ENCODE measurements at places on chromosomes 2 and 18. TPM values are rescaled to one million over a fixed set of nuclear protein-coding genes. Genes with fewer than 3 reads are reported as not detected.

FAM124B gene
- 269 TPM for total RNA-seq

CYP26B1 gene
- total RNA-seq: 1.2 TPM

REG3A gene
- not detected for total RNA-seq

MTCL1 gene
- 3.8 TPM for total RNA-seq

RAPGEF4 gene
- total RNA-seq: 7.5 TPM

TFPI gene
- total RNA-seq: 735 TPM

ALKAL2 gene
- 3.2 TPM for total RNA-seq

TMEM169 gene
- 3.2 TPM for total RNA-seq

M1AP gene
- total RNA-seq: 0.74 TPM

PDK1 gene
- 16.4 TPM for total RNA-seq

SP5 gene
- 9.3 TPM for total RNA-seq

- no peaks in the 10 kb centered on the region for H3K36me3 ChIP-seq
- no peak overlapping the region for H3K27ac ChIP-seq
- H3K27me3 ChIP-seq: peaks cover 6% of the 10 kb centered on the region
- no peak overlapping the region for H3K4me3 ChIP-seq
- DNase-seq: peak; percentile 9
- H3K4me1 ChIP-seq: peaks cover 17% of the 10 kb centered on the region
These were observed 45.8 kb downstream of the MYCN start for GRCh38 chr2:15986068-15986560.

DNA sequence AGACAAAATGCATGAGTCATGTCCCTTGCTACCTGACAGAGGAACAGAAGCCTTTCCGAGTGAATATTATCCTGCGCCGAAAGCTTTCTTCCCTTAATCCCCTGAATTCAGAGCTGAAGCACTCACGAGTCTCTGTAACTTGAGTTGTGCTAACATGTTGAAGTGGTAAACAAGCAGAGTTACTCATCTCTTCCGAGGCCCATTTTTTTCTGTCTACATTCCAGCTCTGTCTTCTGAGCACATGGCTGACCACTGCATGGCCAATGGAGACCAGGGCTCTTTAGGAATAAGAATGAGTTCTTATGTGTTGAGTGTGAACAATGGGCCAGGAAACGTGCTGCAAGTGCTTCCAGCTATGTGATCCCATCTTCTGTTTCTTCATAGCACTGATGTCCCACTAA, 73.1 kb upstream of the PID1 start:
- no peak for DNase-seq
- H3K4me3 ChIP-seq: no peak overlapping the region
- H3K27me3 ChIP-seq: no peaks in the 10 kb centered on the region
- no peak overlapping the region for H3K27ac ChIP-seq
- H3K36me3 ChIP-seq: no peaks in the 10 kb centered on the region

DNA sequence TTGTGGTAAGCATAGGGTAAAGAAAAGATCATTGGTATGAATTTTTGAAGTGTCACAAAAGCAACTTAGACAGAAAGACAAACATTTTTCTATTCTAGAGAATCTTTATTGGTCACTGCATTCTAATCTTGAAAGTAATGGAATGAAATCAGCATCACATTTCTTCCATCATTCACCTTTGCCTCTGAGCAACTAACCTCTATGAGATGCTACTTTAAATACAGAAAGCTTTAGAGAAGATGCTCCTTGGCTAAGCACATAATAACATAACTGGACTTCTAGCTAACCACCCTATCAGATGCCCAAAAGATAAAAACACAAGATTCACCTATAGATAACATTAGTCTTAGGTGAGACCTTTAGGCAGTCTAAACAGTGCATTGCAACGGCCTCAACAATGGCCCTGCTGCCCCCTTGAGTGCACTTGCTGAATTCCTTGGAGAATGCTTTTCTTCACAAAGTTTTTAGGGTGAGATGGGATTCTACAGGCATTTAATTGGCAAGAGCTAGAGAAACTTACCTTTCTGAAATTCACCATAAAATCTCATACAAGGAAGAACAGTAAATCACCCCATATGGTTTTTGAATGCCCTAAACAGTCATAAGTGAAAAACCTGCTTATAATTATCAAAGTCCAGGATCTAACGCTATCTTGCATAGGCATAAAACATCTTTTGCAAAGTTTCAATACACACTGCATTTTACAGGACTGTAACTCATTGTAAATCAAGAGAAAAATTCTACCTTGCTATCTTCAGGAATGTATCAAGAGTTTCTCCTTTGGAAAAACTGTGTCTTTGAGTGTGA, 791.3 kb upstream of the CHAC2 start:
- peak; percentile 46 for DNase-seq
- H3K4me1 ChIP-seq: no peaks in the 10 kb centered on the region

- H3K27me3 ChIP-seq: peaks cover 61% of the 10 kb centered on the region
- no peak overlapping the region for H3K27ac ChIP-seq
- peaks cover 46% of the 10 kb centered on the region for H3K4me1 ChIP-seq
- peak overlapping the region; percentile 47 for H3K4me3 ChIP-seq
These were observed 4.2 kb downstream of the OTX1 start for GRCh38 chr2:63054841-63055225.

GRCh38 chr2:202932425-202933138, 20.5 kb downstream of the CARF start:
- no peak overlapping the region for H3K4me3 ChIP-seq
- peaks cover 13% of the 10 kb centered on the region for H3K36me3 ChIP-seq
- H3K4me1 ChIP-seq: peaks cover 5% of the 10 kb centered on the region
- peaks cover 2% of the 10 kb centered on the region for H3K27me3 ChIP-seq
- no peak for DNase-seq

GRCh38 chr18:76410033-76410432, 85.0 kb downstream of the ZNF516 start:
- H3K36me3 ChIP-seq: peaks cover 13% of the 10 kb centered on the region
- H3K27ac ChIP-seq: no peak overlapping the region
- no peak for DNase-seq
- peaks cover 9% of the 10 kb centered on the region for H3K27me3 ChIP-seq
- peaks cover 11% of the 10 kb centered on the region for H3K4me1 ChIP-seq

GRCh38 chr2:77816618-77817017, 294.4 kb upstream of the LRRTM4 start:
- H3K4me1 ChIP-seq: no peaks in the 10 kb centered on the region
- H3K36me3 ChIP-seq: no peaks in the 10 kb centered on the region
- H3K27ac ChIP-seq: no peak overlapping the region
- no peak for DNase-seq

DNA sequence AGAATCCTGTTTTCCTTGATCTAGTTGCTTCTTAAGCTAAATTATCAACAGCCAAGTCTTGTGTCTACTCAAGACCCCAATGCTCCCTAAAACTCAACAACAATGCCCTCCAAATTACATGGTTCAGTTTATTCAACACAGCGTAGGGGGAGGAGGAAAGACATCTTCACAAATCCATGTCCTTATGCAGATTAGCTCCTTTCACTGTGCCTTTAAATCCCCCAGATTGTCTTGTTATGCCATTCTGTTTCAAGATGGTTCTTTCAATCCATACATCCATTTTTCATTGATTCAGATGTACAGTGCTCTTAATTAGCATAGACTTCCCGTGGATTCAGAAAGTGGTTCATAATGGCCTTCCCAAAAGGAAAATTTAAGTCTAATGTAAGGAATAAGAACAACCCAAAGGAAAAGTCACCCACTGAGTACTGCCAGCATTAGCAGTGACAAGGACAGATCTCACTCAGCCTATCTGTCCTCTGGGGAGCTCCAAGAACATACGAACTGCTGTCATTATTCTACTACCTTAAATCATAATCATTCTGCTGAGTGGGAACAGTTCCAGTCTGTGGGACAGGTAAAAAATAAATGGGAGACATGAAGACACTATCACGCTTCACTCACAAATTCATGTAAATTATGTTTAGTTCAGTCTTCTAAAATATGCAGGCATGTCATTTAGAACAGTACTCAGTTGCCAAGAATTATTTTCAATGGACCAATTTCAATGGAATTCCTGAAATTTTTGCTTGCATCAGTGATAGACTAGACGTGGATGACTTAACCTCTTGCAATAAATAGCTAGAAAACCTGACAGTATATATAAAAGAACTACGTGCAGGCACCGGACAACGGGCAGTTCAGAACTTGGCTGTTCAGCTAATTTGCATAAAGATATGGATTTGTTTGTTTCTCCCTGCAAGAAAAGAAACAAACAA, 58.9 kb upstream of the RNU4ATAC start:
- H3K36me3 ChIP-seq: peaks cover 27% of the 10 kb centered on the region
- DNase-seq: no peak
- H3K27ac ChIP-seq: peak overlapping the region; percentile 36

- no peaks in the 10 kb centered on the region for H3K36me3 ChIP-seq
- no peak overlapping the region for H3K4me3 ChIP-seq
- no peak for DNase-seq
- H3K4me1 ChIP-seq: peaks cover 7% of the 10 kb centered on the region
- H3K27ac ChIP-seq: no peak overlapping the region
These were observed 291.9 kb downstream of the ALK start for GRCh38 chr2:29629495-29629894.

DNA sequence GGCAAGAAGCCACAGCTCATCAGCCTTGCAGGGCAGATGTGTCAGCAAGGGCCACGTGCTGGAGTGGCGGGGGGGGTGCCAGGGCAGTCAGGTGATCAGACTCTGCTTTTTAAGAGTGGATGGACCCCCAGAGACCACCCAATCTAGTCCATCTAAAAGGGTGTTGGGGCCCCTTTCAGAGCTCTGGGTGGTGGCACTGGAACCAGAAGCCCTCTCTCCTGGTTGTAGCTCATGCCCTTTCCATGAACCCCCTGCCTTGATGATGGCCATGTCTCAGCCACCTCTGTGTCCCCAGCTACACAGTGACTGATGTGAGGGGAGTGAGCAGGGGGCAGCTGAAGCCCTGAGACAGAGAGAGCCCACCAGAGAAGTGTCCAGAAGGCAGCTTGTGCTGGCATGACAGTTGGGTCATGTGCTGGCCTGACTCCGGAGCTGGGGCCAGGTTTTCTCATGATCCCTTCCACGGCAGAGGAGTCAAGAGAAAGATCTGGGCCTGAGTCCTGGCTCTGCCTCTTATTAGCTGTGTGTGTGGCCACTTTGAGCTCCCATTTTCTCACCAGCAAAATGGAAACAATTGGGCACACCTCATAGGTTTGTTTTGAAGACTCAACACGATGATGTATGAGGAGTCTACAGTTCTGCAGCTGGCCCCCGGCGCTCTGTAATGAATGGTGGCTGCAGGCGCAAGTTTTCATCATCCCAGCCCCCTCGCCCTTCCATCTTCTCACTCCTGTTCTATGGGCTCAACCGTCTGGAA, 195.7 kb downstream of the ZFP36L2 start:
- H3K4me3 ChIP-seq: no peak overlapping the region
- no peak overlapping the region for H3K27ac ChIP-seq
- no peaks in the 10 kb centered on the region for H3K4me1 ChIP-seq
- peaks cover 6% of the 10 kb centered on the region for H3K27me3 ChIP-seq

GRCh38 chr18:47826157-47827074, 104.0 kb downstream of the SMAD2 start:
- H3K27ac ChIP-seq: peak overlapping the region; percentile 24
- peaks cover 7% of the 10 kb centered on the region for H3K27me3 ChIP-seq
- peak overlapping the region; percentile 42 for H3K4me3 ChIP-seq
- no peak for DNase-seq
- H3K36me3 ChIP-seq: peaks cover 31% of the 10 kb centered on the region

DNA sequence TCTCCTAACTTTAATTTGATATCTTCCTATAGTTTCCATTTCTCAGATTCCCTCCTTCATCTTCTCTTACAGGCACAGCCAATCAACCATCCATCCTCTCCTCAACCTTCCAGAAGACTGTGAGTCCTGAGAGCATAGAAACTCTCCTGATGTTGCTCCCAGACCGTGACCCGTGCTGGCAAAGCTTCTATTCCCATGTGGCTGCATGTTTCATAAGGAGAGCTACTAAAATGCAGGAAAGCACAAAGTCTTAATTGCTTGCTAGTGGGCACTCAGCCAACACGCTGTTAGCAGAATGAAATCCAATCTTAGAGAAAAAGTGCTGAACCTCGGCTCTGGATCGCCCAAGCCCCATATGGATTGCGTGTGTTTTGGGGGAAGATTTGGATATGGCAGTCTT, 1244.7 kb upstream of the ZEB2 start:
- H3K4me3 ChIP-seq: no peak overlapping the region
- H3K36me3 ChIP-seq: no peaks in the 10 kb centered on the region
- DNase-seq: no peak
- H3K27me3 ChIP-seq: no peaks in the 10 kb centered on the region
- H3K27ac ChIP-seq: no peak overlapping the region

- no peak for DNase-seq
- no peak overlapping the region for H3K27ac ChIP-seq
- no peak overlapping the region for H3K4me3 ChIP-seq
- H3K27me3 ChIP-seq: no peaks in the 10 kb centered on the region
These were observed 848.5 kb downstream of the DCDC2C start for GRCh38 chr2:4551691-4552474.

- H3K27me3 ChIP-seq: peaks cover under 1% of the 10 kb centered on the region
- H3K4me1 ChIP-seq: no peaks in the 10 kb centered on the region
- DNase-seq: no peak
- peaks cover 9% of the 10 kb centered on the region for H3K36me3 ChIP-seq
- H3K4me3 ChIP-seq: no peak overlapping the region
These were observed 53.1 kb upstream of the TMEM87B start for GRCh38 chr2:112001942-112002341.

- no peak overlapping the region for H3K27ac ChIP-seq
- no peak for DNase-seq
- H3K4me1 ChIP-seq: no peaks in the 10 kb centered on the region
- H3K36me3 ChIP-seq: peaks cover 8% of the 10 kb centered on the region
These were observed 7.0 kb upstream of the DRC1 start for GRCh38 chr2:26394694-26395093.

- DNase-seq: no peak
- no peaks in the 10 kb centered on the region for H3K4me1 ChIP-seq
- H3K4me3 ChIP-seq: no peak overlapping the region
- peaks cover 2% of the 10 kb centered on the region for H3K27me3 ChIP-seq
- H3K36me3 ChIP-seq: no peaks in the 10 kb centered on the region
- H3K27ac ChIP-seq: no peak overlapping the region
These were observed 62.4 kb downstream of the LYPD1 start for GRCh38 chr2:132607426-132608090.

DNA sequence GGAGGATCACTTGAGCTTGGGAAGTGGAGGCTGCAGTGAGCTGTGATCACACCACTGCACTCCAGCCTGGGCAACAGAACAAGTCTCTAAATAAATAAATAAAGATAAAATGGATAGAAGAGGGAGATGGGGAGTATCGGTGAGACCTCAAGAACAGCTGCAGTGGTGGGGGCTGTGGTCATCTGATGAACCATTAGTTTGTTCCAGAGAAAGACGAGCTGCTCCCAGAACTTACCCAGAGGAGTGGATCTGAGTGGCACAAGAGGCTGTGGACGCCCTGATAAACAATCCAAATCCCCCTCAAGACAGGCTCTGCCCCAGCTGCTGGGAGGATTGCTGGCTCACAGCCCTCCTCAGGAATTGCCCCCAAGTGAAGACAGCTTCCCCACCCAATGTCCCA, 26.7 kb downstream of the TMEM127 start:
- no peak overlapping the region for H3K27ac ChIP-seq
- H3K36me3 ChIP-seq: peaks cover 4% of the 10 kb centered on the region
- no peak for DNase-seq
- no peaks in the 10 kb centered on the region for H3K4me1 ChIP-seq

DNA sequence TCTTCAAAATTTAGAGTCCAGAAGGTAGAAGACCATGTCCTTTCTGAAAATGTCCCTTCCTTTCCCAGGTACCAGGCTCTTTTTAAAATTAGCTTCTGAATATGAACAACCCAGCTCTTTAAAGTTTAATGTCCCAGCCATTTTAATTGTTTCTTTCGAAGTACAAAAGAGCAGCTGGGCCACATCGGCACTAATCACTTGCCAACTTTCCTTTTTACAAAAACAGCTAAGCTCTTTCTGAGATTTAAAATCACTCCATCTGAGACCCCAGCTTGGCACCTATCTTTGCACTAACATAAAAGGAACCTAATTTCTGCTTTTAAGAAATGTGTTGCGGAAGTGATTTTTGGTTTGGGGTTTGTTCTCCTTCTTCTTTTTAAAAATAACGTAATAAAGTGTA, 2.6 kb downstream of the BOD1L2 start:
- peaks cover 11% of the 10 kb centered on the region for H3K27me3 ChIP-seq
- H3K4me1 ChIP-seq: peaks cover 43% of the 10 kb centered on the region
- H3K4me3 ChIP-seq: no peak overlapping the region
- no peaks in the 10 kb centered on the region for H3K36me3 ChIP-seq
- H3K27ac ChIP-seq: no peak overlapping the region

All from endothelial cell (in vitro differentiated cells).